ENCODE measurements at places on chromosomes 6 and 20.

DNA sequence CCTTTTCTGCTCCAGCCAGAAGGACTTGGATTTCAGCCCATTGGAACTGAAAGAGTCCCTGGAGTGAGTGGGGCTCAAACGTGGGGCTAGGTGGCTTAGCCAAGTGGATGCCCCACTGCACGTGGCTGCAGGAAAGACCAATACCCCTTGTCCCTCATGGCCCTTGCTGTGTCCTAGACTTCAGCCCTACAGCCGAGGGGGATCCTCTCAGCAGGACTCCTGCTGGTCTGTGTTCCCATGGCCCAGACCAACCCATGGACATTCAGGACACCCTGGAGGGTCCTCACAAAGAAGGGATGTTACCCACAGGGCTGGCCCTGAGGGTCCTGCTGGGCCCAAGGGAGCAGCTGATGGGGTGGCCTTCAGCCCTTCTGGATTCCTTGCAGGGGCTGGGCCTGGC is 30.0 kb upstream of the PHACTR3 start:
- H3K27ac ChIP-seq, result no peak overlapping the region
- no peaks in the 10 kb centered on the region for H3K4me1 ChIP-seq
- H3K4me3 ChIP-seq, result no peak overlapping the region
- H3K36me3 ChIP-seq, result no peaks in the 10 kb centered on the region
- peaks cover 3% of the 10 kb centered on the region for H3K27me3 ChIP-seq
- no peak for DNase-seq

- H3K27ac ChIP-seq, result no peak overlapping the region
- H3K4me3 ChIP-seq, result peak overlapping the region; percentile 16
- H3K4me1 ChIP-seq, result peaks cover 7% of the 10 kb centered on the region
Observed at GRCh38 chr20:21101453-21101931, 4.7 kb downstream of the LINC00237 start.

- H3K27me3 ChIP-seq, result no peaks in the 10 kb centered on the region
- no peaks in the 10 kb centered on the region for H3K4me1 ChIP-seq
- H3K27ac ChIP-seq, result no peak overlapping the region
- no peaks in the 10 kb centered on the region for H3K36me3 ChIP-seq
- DNase-seq, result no peak
Observed at GRCh38 chr6:72248621-72249020, 362.3 kb downstream of the RIMS1 start.

GRCh38 chr6:144064402-144065212 is 30.8 kb downstream of the SF3B5 start:
- H3K27me3 ChIP-seq, result no peaks in the 10 kb centered on the region
- peak overlapping the region; percentile 86 for H3K27ac ChIP-seq
- H3K4me3 ChIP-seq, result peak overlapping the region; percentile 72

- no peak for DNase-seq
- no peak overlapping the region for H3K4me3 ChIP-seq
- no peaks in the 10 kb centered on the region for H3K27me3 ChIP-seq
- H3K27ac ChIP-seq, result no peak overlapping the region
- H3K36me3 ChIP-seq, result no peaks in the 10 kb centered on the region
Observed at GRCh38 chr6:13508711-13509705, 21.6 kb upstream of the GFOD1 start.

DNA sequence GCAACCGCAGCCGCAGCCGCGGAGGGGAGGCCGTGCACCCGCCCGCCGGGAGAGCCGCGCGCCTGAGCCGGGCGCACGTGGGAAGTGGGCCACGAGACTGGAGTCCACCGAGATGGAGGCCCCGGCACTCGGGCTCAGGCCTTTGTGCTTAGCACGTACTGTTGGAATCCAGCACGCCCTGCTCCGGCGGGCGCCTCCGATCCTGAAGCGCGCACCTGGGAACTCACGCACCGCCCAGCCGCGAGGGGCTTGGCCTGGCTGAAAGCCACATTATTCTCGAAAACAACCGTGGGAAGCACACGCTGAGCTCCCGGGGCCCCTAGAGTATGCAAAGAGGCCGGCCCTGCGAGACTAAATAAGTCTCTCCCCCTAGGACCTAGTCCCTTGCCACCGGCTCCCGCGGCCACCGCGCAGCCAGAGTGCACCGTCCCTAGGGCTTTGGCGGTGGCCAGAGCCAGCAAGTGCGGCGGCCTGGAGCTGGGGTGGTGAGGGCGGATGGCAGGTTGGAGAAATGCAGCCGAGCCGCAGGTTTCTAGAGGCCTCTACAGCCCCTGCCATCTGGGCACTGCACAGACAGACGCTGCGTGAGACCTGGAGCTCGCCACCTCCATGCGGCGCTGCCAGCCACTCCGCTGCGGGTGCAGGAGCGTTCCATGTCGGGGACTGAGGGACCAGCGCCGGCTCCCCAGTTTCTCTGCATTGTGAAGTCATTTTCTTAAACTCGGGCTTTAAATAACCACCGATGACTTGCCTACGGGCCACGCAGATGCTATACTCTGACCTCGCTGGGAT is 42.0 kb upstream of the LY86 start:
- H3K27me3 ChIP-seq, result no peaks in the 10 kb centered on the region
- DNase-seq, result peak; percentile 83
- no peaks in the 10 kb centered on the region for H3K4me1 ChIP-seq
- peak overlapping the region; percentile 18 for H3K4me3 ChIP-seq
- H3K27ac ChIP-seq, result no peak overlapping the region
- no peaks in the 10 kb centered on the region for H3K36me3 ChIP-seq

- no peaks in the 10 kb centered on the region for H3K36me3 ChIP-seq
- no peak for DNase-seq
- no peak overlapping the region for H3K4me3 ChIP-seq
- H3K27me3 ChIP-seq, result no peaks in the 10 kb centered on the region
- H3K27ac ChIP-seq, result no peak overlapping the region
Observed at GRCh38 chr20:31984981-31985471, 17.1 kb downstream of the XKR7 start.

DNA sequence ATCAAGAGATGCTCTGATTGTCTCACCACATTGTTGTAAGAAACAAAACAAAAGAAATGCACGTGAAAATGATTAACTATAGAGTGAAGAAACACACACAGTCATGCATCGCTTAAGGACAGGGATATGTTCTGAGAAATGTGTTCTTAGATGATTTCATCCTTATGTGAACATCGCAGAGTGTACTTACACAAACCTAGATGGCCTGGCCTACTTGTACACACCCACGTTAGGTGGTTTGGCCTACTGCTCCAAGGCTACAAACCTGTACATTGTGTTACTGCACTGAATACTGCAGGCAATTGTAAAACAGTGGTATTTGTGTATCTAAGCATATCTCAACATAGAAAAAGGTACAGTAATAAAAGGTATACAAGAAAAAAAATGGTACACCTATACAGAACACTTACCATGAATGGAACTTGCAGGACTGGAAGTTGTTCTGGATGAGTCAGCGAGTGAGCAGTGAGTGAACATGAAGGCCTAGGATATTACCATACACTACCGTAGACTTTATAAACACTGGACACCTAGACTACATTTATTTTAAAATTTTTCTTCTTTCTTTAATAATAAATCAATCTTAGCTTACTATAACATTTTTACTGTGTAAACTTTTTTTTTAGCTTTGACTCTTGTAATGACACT is 48.6 kb downstream of the FKBP5 start:
- no peak for DNase-seq
- H3K27me3 ChIP-seq, result no peaks in the 10 kb centered on the region
- peaks cover 26% of the 10 kb centered on the region for H3K36me3 ChIP-seq
- H3K4me1 ChIP-seq, result peaks cover 19% of the 10 kb centered on the region
- H3K4me3 ChIP-seq, result no peak overlapping the region
- H3K27ac ChIP-seq, result no peak overlapping the region

DNA sequence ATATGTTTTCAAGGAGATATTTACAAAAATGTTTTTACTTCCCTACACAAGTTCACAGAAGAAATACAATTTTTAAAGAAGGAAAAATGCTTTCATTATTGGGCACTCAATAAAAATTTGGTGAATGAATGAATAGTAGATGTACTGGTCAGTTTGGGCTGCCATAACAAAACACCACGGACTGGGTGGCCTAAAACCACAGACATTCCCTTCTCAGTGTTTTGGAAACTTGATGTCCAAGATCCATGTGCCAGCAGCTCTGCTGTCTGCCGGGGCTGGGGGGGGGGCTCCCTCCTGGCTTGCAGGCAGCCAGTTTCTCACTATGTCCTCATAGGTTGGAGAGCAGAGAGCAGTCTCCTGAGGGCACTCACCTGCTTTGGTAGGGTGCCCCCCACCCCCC is 62.0 kb downstream of the FAM120B start:
- no peaks in the 10 kb centered on the region for H3K27me3 ChIP-seq
- no peak overlapping the region for H3K27ac ChIP-seq
- no peak overlapping the region for H3K4me3 ChIP-seq
- H3K36me3 ChIP-seq, result peaks cover 7% of the 10 kb centered on the region

GRCh38 chr6:16840291-16840690 is 79.0 kb upstream of the ATXN1 start:
- no peak overlapping the region for H3K4me3 ChIP-seq
- H3K27ac ChIP-seq, result no peak overlapping the region
- no peak for DNase-seq
- no peaks in the 10 kb centered on the region for H3K4me1 ChIP-seq
- H3K36me3 ChIP-seq, result no peaks in the 10 kb centered on the region
- H3K27me3 ChIP-seq, result no peaks in the 10 kb centered on the region

- DNase-seq, result no peak
- no peak overlapping the region for H3K27ac ChIP-seq
- H3K36me3 ChIP-seq, result no peaks in the 10 kb centered on the region
- H3K27me3 ChIP-seq, result no peaks in the 10 kb centered on the region
Observed at GRCh38 chr6:51495096-51495495, 592.3 kb downstream of the PKHD1 start.

DNA sequence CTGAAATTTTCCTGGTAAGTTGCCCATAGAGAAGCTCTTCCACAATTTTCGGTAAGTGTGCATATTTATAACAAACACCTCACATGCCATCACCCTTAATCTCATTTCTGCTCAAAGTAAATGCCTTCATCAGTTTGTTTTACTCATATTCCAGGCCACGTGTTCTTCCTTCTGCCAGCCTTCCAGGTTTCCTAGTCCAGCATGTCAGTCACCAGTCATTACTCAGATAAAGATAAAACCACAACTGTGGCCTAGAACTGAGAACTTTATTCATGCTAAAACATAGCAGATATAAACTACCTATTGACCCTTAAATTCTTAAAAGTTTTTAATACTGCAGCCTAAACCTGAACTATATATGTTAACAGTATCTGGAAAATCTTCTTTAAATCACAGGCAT is 149.5 kb upstream of the SLC22A16 start:
- H3K4me3 ChIP-seq, result no peak overlapping the region
- DNase-seq, result no peak
- peaks cover 8% of the 10 kb centered on the region for H3K4me1 ChIP-seq
- no peaks in the 10 kb centered on the region for H3K27me3 ChIP-seq

GRCh38 chr20:2402271-2402980 is 21.7 kb downstream of the TGM6 start:
- no peak overlapping the region for H3K4me3 ChIP-seq
- no peak overlapping the region for H3K27ac ChIP-seq
- DNase-seq, result no peak
- no peaks in the 10 kb centered on the region for H3K36me3 ChIP-seq
- H3K4me1 ChIP-seq, result no peaks in the 10 kb centered on the region
- H3K27me3 ChIP-seq, result no peaks in the 10 kb centered on the region

- H3K4me3 ChIP-seq, result no peak overlapping the region
- H3K4me1 ChIP-seq, result no peaks in the 10 kb centered on the region
- H3K27me3 ChIP-seq, result no peaks in the 10 kb centered on the region
- H3K27ac ChIP-seq, result no peak overlapping the region
Observed at GRCh38 chr20:16982091-16982726, 234.1 kb downstream of the OTOR start.

DNA sequence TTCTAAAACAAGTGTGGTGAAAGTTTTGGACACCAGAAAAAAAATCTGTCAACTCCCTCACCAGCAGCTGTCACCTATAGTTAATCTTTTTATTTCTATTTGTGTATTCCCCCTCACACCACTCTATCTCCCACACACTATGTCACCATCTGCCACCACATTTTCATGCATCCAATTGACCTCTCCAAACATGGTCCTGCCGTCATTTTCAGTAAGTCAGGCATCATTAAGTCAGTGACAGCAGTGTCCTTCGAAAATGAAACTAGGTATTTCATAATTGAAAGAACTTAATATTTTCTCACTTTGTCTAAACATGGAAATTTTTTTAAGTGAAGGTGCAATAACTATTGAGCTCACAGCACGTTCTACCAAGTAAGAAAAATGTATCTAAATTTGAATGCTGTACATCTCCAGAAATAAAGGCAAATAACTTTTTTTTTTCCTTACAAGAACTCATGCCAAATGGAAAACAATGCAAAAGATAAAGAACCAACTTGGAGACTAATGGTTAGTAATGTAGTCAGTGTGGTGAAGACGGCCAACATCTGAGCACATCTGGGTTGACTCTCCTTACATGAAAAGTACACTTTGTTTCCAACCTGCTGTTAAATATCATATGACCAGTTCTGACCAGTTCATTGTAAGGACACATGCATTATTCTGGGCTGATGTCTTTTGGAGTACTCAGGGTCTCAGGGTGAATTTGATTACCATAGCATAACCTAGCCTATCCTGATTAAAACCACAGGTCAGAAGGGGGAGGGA is 623.3 kb upstream of the MANEA start:
- H3K36me3 ChIP-seq, result no peaks in the 10 kb centered on the region
- DNase-seq, result no peak
- no peaks in the 10 kb centered on the region for H3K4me1 ChIP-seq
- H3K4me3 ChIP-seq, result no peak overlapping the region

- H3K4me1 ChIP-seq, result peaks cover 19% of the 10 kb centered on the region
- H3K27me3 ChIP-seq, result no peaks in the 10 kb centered on the region
- no peak overlapping the region for H3K27ac ChIP-seq
- H3K36me3 ChIP-seq, result no peaks in the 10 kb centered on the region
- DNase-seq, result no peak
- no peak overlapping the region for H3K4me3 ChIP-seq
Observed at GRCh38 chr6:143513410-143513809, 1.9 kb upstream of the FUCA2 start.

DNA sequence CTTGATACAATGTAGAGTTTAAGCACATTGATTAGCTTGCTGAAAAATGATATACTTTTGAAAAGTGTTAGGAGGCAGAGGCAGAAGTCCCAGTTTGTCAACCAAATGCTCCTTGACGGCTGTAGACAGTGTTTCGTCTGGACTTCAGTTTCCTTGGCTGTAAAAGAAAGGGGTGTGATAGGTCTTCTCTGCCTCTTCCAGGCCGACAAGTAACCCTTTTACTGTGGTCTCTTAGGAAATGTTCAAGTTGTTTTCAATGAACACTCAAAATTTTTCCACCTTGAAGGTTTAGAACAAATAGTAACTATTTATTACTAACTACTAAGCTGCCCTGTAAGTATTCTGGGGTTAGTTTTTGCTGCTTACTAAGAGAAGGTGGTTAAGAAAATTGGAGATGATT is 122.4 kb downstream of the IRF4 start:
- H3K4me1 ChIP-seq, result no peaks in the 10 kb centered on the region
- no peak for DNase-seq
- H3K36me3 ChIP-seq, result no peaks in the 10 kb centered on the region
- no peak overlapping the region for H3K27ac ChIP-seq

Data from pancreas (tissue), 10 donors.